ENCODE measurements at places on chromosomes 11 and 22.

DNA sequence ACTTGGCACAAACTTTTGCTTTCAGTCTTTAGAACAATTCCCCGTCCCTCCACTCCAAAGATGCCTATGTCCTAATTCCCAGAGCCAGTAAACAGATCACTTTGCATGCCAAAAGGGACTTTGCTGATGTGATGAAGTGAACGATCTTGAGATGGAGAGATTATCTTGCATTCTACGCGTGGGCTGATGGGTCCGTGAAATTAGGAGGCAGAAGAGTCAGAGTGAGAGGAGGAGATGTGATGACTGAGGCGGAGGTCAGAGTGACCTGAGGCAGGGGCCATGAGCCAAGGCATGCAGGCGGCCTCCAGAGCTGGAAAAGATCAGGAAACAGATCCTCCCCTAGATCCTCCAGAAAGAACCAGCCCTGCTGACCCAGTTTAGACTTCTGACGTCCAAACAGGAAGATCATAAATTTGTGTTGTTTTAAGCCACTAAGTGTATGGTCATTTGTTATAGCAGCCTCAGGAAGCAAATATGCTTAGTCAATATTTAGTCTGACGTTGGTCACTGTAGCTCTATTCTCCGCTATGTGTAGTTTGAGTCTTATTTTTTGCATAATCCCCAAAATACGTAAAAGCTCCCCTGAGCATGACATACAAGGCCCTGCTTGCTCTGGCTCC is 76.0 kb upstream of the TIMP3 start:
- DNase-seq: no peak

DNA sequence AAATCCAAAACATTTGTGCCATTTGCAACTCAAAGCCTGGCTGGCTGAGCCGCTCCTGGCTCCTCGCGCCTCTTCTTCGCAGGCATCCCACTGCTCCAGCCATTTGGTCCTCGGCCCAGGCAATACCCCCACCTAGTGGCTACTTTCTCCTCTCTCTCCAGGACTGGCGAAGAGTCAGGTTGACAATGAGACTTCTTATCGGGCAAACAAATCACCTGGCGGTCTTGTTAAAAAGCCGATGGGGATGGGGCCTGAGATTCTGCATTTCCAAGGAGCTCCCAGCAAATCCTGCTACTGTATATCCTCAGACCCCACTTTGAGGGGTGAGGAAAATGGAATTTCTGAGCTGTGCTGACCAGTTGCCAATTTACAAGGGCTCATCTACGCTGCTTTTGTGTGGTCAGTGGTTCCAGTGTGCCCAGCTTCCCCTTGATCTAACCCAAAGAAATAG is 89.0 kb downstream of the ISX start:
- no peak for DNase-seq

GRCh38 chr11:14193644-14194043 is 165.3 kb downstream of the RRAS2 start:
- no peak for DNase-seq

DNA sequence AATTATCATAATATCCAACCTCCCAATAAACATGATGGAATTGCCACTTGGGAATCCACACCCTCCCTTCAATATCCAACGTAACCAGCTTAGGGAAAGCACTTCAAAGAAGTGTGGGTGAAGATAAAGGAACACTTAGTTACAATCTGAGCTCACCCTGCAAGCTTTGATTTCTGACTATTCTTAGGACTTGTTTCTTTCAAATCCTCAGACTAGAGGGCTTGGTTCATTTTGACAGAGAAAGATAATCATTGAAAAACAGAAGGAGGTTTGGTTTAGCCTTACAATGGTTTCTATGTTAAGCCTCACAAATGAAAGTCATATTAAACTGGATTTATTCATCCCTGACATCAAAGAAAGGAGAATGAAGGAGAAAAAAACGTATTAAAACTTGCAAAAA is 57.9 kb upstream of the SYT13 start:
- DNase-seq: no peak

DNA sequence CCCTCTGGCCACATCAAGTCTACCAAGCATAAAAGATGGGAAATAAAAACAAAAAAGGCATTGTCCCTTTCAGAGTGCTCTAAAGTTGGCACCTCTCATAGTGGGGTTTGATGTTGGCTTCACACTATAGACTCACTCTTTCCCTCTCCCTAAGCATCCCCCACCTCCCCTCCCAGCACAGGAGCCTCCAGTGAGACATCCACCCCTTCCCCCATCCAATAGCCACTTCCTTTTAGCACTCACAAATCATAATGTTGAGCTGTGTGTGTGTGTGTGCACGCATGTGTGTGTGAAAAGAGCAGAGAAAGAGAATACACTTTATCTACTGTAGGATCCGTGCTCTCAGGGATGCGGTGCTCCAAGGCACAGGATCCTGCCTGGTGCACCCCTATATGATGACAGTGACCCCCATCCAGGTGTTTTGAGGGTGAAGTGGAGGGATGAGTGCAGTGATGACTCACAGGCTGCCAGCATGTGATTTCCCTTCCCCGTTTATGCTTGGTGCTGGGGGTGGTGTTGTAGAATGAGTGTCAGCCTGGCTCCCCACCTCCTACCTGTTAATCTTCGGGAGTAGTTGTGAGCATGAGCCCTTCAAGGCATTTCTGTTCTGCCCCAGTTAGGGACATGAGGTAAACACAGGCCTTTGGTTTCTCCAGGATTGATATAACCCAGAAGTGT is 235.2 kb upstream of the B3GAT1 start:
- no peak for DNase-seq

DNA sequence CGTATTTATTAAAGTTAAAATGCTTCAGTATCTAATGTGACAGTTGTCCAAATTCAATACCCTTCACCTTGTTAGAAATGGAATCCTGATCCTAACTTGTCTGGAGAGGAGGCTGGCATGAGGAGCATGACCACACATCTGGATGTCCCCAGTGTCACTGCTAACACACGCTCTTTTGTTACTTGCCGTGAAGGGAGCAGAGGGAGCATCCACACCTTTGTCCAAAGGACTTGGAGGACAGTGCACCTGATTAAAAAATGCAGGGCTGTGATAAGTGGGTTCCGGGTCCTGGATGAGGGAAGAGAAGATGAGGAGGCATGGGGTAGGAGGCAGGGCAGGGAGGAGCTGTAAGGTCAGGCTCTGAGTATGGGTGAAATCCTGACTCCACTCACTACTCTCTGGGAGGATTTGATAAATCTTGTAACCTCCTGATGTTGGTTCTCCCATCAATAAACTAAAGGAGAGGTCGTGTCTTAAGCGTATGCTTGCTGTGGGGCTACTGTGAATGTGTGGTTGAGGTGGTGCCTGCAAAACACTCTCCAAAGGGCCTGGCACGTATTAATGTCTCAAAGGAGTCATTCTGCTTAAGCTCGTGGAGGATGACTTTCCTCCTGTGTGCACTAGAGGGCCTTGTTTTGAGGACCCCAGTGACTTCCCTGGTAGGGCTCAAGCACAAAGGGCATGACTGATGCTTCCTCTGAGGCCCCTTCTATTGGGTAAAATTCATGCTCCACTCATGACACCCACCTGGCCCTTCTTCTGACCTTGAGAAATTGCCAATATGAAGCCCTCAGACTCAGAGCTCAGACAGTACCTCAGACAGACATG is 16.8 kb upstream of the IGLL5 start:
- DNase-seq: no peak

- DNase-seq: no peak
These were observed 13.9 kb upstream of the BAIAP2L2 start for GRCh38 chr22:38124236-38124974.

DNA sequence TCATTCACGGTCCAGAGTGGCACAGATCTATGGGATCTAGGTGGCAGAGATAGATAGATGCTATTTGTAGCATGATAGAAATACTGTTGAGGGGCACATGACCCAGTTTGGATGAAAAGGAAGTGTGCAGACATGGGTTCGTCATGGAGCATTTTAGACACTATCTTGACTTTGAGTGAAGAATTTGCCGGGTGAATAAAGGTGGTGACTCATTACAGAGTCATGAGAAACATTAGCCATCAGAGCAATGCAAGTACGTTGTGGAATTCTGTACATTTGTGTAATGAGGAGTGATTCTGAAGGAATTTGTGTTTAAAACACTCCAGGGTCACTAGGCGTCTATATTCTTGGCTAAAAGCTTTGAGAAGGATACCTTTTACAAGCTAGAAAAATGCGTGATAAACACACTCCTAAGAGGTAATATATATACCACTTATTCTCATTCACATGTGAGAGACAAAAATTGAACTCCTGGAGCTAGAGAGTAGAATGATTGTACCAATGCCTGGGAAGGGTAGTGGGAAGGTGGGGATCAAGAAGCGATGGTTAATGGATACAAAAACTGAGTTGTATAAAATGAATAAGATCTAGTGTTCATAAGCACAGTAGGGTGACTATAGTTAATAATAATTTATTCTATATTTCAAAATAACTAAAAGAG is 593.7 kb upstream of the LUZP2 start:
- no peak for DNase-seq

DNA sequence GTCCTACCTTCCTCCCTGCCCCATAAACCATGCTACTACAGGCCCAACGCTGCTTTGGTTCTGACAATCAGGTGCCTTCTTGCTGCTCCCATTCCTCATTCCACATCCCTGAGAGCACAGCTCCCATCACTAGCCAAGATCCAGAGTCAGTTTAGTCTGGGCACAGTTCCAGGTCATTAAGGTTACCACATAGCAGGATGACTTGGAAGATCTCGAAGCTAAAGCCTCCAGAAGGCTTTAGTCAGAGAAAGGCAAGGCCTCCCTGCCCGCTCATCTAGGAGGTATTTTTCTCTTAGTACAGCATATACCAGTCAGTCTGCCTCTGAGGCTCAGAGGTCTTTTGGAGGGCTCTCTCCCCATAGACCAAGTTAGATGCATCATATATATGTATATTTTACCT is 30.3 kb downstream of the TRIM66 start:
- DNase-seq: no peak

DNA sequence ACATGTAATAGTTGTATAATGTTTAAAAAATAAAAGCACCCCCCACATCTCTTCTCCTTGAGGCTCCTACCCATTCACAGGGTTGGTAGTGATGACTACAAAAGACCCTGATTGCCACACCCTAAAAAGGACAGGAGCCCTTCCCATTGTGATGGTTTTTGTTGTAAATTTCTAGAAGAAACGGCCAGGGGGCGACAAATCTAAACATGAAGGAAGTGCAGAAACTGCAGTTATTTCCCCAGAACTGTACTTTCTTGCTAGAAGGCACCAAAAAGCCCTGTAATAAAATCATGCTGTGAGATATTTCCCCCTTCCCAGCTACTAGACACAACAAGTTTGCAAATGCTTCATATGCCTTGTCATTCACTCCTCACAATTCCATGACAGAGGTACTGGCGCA is 10.8 kb downstream of the PRR5L start:
- DNase-seq: no peak

DNA sequence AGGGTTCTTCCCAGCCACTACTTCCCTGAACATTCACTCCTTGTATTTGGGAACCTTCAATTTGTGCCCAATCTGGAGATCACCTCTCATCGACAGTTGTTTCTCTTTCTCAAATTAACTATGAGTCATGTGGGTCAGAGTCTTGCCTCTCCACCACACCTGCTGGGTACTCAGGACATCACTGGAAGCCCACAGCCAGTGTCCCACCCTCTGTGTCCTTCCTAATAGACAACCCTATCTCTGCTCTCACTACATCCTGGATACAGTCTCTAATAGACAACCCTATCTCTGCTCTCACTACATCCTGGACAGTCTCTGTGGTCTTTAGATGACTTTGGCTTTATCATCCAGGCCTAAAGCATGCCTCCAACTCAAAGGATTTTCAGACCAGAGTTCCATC is 70.1 kb downstream of the ARL14EP start:
- no peak for DNase-seq

DNA sequence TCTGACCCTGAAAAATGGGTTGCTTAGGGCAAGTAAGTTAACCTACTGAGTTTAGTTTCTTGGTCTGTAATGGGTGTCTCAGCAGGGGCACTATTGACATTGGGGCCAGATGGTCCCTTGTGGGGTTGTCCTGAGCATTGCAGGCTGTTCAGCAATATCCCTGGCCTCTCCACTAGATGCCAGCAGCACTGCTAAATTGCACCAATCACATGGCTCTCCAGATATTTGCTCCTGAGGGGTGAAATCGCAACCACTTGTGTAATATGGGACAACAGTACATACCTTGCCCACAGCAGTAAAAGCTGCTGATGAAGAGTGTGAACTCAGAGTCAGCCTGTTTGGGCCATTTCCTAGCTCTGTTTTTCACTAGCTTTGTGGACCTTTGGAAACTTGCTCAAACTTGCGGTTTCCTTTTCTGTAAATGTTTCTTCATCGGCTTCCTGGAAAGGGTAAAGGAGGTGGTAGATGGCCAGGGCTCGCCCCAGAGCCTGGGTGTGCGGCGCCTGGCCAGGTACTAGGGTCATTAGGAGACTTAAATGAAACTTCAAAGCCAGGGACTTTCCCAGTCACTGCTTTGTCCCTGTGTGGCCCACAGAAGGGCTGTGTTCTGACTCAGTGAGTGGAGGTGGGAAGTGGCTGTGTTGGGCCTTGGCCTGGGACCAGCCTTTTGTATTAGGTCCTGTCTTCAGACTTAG is 13.0 kb downstream of the NCF4 start:
- DNase-seq: no peak

GRCh38 chr22:38172832-38173640 is 8.6 kb downstream of the PLA2G6 start:
- DNase-seq: no peak

DNA sequence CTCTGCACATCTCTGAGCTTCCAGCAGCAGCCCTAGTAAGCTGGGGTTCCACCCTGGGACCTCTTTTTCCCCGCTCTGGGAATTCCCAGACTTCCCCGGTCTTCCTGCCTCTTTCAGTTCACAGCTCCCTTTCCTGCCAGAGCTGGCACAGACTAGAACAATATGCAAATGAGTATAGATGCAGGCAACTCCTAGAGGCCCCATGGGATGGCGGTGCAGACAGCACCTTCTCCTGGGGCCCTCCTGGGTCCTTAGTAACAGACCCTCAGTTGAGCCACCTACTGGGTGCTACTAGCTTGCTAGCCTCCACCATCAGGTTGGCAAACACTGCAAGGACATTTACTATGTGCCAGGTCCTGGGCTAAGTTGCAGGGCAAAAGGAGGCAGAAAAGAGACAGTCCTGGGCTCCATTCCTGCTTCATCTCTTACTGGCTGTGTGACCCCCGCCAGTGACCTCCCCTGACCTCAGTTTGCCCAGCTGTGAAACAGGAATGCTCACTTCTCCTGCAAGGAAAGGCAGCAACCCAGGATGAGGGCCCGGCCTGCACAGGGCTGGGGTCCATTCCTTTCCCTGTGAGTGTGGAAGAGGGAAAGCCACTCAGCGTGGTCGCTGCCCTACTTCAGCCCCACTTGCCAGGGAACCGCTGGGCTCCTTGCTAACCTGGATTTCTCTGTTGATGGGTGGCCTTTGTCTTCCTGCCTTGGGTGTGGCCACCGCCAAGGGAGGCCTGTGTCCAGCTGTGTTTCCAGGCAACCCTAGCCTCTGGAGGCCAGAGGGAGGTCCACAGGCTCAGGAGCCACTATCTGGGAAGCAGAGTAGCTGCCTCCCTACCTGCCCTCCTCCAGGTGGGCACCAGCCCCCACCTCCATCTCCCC is 7.3 kb downstream of the RELT start:
- DNase-seq: no peak

GRCh38 chr11:87290304-87290922 is 252.7 kb downstream of the TMEM135 start:
- DNase-seq: no peak

All from T-helper 22 cell (primary cell).